ENCODE measurements at places on chromosomes 7 and 10. TPM values are rescaled to one million over a fixed set of nuclear protein-coding genes. Genes with fewer than 3 reads are reported as not detected.

DNA sequence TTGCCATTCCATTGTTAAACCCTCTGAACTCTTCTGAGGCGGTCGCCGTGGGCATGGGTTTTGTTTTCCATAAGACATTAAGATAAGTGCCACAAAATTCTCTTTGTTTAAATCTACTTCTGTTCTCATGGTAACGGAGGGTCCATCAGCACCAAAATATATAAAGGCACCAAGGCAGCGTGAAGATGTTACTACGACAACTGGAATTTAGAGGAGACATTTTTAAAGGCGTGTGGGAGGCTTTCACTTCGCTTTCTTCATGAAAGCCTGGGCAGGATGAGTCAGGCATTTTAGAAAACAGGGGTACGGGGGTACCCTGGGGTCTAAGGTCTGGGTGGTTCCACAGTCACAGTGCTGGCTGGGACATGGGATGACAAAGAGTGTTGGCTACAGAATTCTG, 34.0 kb downstream of the SMKR1 start:
- no peak for DNase-seq

DNA sequence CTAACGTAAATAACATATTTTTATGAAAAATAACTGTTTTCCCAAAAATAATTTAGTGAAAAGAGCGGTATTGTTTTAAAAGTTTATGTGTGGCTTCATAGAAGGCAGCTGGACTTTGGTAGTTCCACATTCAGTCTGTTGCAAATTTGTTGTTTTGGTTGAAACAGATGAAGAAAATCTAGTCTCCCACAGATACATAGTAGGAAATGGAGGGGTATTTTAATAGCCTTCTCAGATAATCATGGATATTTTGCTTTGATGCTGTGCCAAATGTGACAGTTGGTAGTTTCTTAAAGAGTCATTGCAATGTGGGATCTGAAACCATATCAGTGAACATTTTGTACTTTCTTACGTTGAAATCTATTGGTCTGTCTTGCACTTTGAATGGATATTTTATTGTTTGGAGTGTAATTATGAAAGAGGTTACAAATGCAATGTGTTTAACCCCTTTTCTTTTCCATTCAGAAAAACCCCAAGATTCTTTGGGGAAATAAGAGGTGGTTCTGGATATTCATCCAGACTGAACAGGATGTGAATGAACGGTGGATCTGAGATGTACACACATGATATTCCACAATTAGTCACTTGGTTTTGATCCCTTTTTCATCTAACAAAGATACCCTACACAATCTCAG, 10.4 kb downstream of the ZNF365 start:
- DNase-seq: no peak

DNA sequence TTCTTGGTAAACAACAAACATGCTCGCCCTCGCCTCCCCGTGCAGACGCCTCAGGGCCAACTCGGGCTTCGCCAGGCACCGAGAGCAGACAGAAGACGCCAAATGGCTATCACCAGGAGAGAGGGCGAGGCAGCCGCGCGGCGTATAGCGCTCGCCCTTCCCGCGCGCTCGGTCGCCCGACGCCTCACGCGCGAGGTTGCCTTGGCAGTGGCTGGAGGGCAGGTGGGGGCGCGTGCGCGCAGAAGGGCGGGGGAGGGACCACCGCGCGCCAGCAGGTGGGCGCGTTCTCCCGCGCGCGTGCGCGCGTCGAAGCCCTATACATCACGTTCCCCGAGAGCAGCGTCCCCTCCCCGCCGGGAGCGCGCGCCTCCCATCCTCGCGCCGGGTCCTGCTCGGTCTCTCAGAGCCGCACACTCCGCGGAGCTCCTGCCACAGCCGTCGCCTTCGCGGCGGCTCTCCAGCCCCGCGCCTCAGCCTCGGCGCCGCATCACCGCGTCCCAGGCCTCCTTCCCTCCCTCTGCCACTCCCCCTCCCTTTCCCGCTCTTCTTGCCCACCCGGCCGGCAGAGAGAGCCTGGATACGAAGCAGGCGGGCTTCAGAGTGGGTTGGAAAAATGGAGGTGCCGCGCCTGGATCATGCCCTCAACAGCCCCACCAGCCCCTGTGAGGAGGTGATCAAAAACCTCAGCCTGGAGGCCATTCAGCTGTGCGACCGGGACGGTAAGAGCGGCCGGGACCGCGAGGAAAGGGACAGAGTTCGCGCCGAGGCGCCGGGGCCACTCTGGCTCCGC, at the start of gene PHYHIPL:
Gene PHYHIPL, plus strand, starts transcription at position 403 of the 790 bp plus-strand sequence. Its CDS starts 211 bp downstream, at position 614.
- DNase-seq: no peak

DNA sequence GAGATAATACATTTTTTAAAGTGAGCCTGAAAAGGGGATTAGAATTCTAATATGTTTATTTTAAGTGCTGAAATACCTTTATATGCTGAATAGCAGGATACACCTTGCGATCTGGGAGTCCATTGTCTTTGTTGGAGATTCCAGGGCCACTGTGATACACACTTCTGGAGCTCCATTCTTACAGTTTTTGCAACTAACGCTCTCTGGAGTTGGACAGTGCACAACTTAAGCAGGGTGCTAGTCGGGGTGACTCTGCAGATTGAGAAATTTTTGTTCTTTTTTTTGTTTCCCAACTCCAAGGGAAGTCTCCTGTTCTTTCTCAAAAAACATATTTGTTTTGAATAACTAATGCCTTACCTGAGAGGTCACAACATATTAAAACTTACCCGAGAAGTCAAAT, 23.7 kb upstream of the POU6F2 start:
- no peak for DNase-seq

DNA sequence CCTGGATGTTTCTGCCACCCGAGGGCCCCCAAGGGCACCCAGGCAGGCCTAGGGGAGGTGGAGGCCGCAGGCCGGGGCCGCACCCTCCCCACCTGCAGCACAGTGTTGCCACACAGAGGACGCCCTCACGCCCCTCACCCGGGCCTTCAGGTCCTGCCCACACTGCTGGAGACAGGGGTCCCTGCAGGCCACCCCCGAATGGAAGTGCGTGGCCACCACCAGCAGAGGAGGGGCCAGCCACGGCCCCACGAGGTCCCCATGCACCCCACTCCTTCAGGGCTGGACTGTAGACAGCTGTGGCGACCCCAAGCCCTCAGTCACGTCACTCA, 35.4 kb downstream of the ADAP1 start:
- DNase-seq: peak; percentile 51

Gene IGF2BP3
- total RNA-seq: not detected
